ENCODE measurements at places on chromosomes 7 and 10.

- DNase-seq, result peak; percentile 84
Measured at GRCh38 chr10:32139223-32140073, 83.2 kb upstream of the KIF5B start.

DNA sequence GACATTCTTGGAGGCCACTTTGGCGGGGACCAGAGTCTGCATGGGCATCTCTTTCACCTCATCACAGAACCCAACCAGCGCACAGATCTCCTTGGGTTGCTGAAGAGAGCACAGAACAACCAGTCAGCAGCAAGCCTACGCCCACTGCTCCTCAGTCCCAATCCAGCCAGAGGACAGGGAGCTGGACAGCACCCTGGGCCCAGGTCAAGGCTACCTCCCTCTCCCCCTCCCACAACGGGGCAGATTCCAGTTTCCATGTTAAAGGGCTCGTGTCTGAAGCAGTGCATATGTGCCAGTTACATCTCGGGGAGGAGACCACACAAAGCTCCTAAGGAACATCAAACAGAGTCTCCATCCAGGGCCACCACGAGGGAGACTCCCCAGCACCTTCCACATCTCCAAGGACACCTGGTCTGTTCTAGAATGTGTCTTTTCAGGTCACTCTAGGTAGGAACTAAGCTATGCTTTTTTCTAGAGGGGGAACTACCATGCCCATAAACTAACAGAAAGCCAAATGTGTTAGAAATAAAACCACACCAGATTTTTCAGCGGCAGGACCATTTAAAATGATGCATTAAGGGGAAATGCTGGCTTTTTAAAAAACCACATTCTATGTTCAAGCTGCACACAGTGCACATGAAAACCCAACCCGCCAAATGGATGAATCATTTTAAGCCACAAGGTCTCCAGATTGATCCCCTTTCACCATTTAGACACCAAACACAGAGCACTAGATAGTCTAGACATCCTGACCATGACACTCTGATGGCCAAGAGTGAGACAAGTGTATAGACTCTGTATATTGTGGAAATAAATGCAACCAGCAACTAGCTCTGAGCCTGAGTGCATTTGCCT is 28.9 kb downstream of the PSAP start:
- no peak for DNase-seq

GRCh38 chr10:43078986-43079273 is 2.1 kb downstream of the RET start:
- no peak for DNase-seq

DNA sequence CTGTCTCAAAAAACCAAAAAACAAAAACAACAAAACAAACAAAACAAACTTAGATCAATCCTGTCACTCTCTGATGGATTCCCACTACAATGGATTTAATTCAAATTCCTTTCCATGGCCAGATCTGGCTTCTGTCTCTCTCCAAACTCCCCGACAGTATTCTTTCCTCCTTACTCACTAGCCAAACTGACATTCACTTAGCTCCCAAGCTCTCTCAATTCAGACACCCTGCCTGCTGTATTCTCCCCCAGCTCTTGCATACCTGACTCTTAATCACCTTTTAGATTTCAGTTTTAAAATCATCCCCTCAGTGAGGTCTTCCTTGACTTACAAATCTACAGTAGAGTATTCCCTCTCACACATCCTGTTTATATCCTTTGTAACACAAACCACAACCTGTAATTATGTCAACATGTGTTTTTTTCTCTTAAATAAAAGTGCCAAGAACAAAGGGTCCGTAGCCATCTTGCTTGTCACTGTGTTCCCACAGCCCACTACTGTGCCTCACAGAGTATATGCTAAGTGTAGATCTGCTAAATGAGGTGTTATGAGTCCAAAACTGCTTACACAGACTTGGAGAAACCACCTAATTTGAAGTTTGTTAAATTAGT is 14.4 kb downstream of the HERPUD2 start:
- DNase-seq, result no peak

GRCh38 chr10:62653254-62653653 is 151.3 kb upstream of the ADO start:
- DNase-seq, result no peak

DNA sequence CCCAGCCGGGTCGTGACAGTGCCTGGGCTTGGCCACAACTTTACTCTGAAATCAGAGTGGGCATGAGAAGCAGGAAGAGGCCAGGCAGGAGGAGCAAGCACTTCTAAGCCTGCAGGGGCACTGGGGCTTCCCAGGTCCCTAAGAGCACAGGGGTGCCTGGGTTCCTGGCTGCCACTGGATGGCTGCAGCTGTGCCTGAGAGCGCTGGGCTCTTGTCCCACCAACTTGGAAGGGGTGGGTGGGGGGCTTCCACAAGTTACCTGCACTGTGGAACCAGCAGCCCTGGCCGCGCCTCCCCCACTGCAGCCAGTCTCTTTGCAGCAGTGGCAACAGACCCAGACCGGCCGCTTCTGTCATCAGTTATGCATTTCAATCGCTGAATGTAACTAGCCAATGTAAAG is 434.7 kb upstream of the GRM3 start:
- no peak for DNase-seq

DNA sequence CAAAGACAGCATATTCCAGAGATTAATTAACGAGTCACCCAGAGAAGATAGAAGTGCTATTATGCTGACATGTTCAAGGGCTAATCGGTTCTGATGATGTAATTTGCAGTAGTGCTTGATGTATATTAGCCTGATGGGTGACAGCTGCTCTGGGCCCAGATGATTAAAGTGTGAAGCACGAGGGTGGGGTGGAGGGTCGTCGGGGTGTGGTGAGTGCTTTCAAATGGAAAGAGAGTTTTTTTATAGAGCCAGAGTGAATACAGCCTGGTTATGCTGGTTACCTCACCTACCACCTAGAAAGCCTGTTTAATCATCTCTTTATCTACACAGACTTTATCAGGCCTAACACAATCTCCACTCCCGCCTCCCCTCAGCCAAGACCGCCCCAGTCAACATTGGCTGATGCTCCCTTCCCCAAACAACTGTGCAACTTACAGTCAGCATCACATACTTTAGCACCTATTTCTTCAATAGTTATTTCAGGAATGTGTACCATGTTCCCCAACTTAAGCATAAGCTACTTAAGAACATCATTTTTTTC is 11.5 kb upstream of the STN1 start:
- no peak for DNase-seq

GRCh38 chr7:8637322-8637721 is 203.9 kb downstream of the NXPH1 start:
- no peak for DNase-seq

GRCh38 chr10:114061148-114061547 is 17.5 kb downstream of the ADRB1 start:
- DNase-seq, result no peak

DNA sequence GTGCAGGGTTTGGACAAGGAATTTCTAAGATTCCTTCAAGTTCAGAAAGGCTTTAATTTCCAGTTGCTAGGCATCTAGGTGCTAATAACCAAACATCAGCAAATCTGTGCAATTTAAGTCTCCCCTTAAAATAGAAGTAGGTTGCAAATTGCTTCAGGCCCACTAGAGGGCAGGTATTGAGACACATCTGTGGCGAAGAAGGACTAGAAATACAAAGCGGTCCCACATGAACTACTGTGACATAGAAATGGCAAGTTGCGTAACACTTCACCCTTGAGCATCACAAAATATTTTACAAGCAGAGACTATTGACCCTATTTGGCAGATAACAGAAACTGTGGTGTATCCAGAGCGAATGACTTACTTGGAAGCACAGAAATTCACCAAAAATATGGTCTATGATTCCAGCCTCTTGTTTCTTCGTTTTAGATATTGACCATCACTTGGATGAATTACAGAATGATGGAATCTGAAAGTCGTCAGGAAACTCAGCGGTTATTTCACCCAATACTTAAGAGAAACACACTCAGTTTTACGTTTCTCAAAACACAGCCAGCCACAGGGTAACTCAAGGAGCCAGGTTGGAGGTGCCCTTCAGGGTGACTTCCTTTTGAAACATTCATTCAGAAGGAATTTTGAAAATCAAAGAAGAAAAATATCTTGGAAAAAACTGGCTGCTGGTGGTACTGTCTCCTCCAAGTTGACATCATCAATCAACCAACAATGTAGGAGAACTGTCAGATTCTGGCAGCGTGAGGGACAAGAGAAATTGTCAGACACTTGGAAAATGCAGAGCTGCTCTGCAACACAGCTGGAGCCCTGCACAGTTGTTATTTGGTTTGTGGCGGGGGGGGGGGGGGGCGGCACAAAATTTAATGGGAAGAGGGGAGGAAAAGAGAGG is 256.3 kb upstream of the MINDY3 start:
- DNase-seq, result no peak

DNA sequence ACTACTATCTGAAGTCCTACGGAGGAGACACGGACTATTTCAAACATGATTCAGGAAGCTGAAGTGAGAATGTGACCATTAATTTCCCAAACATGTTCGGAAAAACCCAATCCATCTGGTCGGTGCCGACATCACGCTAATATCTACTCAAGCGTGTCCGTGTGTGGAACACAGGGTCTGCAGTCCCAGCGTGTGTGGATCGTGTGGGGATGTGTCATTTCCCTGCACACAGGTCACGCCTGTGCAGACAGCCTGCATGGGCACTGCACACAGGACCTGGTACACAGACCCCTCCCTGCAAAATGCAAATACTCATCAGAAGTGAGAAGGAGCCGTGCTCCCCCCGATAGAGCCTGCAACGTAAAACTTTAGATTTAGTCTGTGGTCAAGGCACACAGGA is 57.8 kb downstream of the CARD11 start:
- DNase-seq, result no peak

DNA sequence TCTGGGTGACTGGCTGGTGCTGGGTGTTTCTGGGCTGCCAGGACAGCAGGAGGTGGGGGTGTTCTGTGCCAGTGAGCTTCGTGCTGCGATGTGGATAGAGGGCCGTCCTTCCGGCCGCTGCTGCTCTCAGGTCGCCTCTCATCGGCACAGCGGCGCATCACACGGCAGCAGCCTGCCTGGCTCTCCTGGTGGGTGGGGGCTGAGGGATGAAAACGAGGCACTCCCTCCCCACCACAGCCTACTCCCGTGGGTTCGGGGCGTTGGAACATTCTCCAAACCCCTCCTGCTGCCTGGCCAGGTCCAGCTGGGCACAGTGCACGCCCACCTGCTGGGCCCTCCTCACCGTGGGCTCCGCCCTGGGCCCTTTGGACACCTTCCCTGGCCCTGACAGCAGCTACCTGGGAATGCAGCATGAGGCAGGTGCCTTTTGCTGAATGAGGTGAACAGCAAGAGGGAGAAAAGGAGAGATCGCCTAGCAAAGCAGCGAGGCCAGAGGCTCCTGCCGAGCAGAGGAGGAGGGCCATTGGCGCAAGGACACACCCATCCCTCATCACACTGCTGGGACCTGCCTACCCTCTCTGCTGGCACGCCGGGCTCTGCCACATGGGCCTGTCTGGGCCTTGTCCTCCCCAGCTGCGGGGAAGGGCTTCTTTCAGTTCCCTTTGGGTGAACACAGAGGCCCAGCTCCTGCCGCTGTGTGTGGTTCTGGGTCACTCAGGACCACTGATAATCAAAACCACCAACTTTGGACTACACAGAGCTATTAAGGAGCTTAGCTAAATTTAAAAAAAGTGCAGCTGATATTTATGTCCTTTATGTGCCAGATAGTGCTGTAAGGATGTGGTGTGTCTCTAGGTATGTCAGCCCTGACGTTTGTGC is 33.4 kb downstream of the INPP5A start:
- DNase-seq, result no peak

DNA sequence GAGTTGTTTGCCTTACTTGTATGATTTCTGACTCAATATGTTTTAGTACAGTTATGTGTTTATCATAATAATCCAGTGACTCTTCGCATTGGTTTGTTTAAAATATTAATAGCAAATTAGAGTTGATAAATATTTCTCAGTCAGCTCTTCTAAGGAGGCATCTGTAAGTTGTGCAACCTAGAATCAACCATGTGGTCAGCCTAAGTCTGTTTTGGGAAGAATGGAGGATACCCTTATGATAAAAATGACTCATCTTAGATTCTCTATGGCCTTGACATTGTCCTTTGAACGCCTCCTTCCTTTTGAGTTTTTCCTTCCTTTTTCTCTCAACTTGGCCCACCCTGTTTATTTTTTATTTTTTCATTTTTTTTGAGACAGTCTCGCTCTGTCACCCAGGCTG is 18.8 kb downstream of the DNAJC9 start:
- DNase-seq, result no peak

- no peak for DNase-seq
Measured at GRCh38 chr7:114785496-114785895, 136.4 kb upstream of the MDFIC start.

DNA sequence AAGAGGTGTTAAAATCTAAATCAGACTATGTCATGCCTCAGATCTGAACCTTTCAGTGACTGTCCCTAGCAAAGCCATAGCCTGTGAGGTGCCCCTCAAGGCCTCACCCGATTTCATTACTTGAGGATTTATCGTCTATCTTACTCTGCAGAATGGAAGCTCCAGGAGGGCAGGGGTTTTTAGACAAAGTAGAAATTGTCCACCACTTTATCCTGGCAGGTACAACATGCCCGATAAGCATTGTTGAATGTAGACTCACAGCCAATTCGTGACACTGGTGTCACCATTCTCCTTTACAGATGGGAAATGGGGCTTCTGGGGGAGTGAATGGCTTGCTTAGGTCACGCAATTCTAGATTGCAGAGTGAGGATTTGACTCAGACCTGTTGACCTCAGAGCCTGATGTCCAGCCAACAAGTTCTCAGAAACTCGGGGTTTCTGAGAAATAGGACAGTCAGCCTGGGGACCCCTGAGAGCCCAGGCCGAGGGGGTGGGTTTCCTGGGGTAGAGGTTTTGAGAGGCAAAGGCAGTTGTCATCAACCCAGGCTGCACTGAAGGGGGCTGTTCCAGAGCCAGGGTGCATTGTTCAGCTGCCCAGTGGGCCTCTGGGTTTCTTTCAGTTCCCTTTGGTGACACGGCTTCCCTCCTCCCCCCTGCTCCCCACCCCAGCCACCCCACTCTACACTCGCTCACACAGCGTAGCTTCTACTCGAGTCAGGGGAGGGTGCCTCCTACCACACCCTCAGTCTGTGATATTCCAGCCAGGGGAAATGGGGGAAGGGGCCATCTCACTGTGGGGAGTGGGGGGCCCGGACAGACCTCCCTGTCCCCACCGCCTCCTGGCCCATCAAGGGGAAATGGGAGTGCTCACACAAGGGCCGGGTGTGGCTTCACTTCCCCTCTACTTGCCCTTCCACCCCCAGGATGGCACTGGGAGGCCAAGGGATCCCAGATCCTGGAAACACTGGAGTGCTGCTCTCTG is 3.1 kb upstream of the IRF5 start:
- no peak for DNase-seq

All from heart left ventricle (tissue), 16 donors.